T-cell (primary cell): ENCODE measurements at places on chromosomes 13 and 19. TPM values are rescaled to one million over a fixed set of nuclear protein-coding genes. Genes with fewer than 3 reads are reported as not detected.

ZNF562 gene
- 21.7 TPM for total RNA-seq

LINGO3 gene
- 0.23 TPM for total RNA-seq

ARHGAP33 gene
- 22.8 TPM for total RNA-seq

GARIN5A gene
- total RNA-seq, result 0.65 TPM

ZNF791 gene
- total RNA-seq, result 43.9 TPM

CGB7 gene
- total RNA-seq, result not detected

PGLYRP1 gene
- total RNA-seq, result not detected

MCOLN1 gene
- total RNA-seq, result 16.7 TPM

GRCh38 chr13:38697628-38698333, 10.9 kb downstream of the FREM2 start:
- no peak for DNase-seq

DNA sequence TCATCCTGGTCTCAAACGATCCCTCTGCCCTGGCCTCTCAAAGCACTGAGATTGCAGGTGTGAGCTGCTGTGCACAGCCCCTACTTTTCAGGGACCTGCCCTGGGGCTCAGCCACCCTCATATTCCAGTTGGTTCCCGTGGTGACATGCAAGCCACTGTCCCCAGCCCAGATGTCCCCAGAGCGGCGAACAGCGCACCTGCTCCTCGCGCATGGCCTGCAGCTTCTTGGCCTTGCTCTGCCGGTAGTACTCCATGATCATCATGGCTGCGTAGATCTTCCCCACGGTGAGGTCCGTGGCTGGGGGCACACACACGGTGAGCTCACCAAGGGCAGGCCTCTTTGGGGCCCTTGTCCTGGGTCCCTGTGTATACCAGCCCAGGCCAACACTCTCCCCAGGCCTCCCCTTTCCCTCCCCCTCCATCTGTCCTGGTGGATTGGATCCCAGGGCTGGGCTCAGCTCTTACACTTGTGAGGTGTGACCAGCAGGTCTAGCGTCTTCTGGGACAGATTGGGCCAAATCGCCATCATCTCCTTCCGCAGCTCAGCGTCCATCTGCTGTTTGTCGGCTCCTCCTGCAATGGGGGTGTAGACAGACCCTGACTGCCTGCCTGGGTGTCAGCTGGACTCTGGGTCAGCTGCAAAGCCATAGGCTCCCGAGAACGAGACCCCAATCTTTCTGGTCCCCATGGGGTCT, 64.0 kb downstream of the IER2 start:
- no peak for DNase-seq

- DNase-seq, result no peak
Observed at GRCh38 chr13:45328661-45329111, 12.3 kb downstream of the TPT1 start.

GRCh38 chr13:33550276-33550675, 264.7 kb upstream of the STARD13 start:
- no peak for DNase-seq

- no peak for DNase-seq
Observed at GRCh38 chr13:46866150-46866549, 30.7 kb downstream of the HTR2A start.

DNA sequence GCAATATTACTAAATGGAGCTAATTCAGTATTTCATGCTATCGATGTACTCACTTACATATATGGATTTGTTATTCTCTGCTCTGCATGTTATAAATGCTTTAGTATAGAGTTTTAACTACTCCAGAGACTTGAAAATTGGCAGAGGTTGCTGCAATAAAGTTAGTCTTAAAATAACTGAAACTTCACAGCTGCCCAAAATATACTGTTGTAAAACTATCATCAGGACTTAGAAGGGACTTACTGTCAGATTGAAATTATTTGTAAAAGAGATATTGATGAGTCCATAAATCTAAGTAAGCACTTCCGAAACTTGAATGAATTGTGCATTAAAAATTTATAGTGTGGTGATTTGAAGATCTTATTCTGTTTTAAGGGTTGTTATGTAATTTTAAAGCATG, 1178.2 kb upstream of the PCDH20 start:
- DNase-seq, result no peak

DNA sequence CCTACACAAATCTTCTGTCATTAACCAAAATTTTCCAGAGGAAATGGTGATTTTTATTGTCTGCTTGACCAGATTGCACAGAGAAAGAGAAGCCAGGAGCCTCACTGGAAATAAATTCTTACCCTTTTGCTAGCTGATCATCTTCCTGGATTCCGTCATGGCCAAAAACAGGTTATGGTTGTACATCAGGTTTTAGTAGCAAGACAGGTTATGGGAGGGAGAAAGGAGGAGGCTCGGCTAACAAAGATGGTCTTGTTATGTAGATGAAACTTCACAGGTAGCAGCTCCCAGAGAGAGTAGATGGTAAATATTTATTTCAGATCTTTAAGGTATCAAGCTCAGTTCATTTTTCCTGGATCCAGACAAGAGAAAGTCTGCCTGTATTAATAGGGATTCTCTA, 19.7 kb upstream of the CEACAM3 start:
- no peak for DNase-seq

DNA sequence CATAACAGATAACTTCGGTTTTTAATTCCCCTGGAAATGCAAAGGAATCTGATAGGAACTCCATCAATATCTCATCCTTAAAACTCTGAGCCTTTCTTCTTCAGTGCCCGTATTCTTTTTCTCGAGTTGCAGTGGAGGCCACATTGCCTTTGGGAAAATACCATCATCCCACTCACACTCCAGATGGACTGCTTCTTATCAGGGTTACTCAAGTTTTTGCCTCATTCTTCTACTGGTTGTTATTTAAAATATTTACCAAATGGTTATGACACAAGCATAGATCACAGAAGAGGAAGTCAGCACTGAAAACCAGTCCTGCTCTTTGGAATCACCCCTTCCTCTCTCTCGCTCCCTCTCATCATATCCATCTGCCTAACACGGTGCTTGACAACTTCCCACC, 1020.5 kb upstream of the SLC10A2 start:
- no peak for DNase-seq

GRCh38 chr19:29379257-29380021, 146.4 kb upstream of the VSTM2B start:
- no peak for DNase-seq

- DNase-seq, result peak; percentile 52
Observed at GRCh38 chr13:97223711-97224541, 1.8 kb downstream of the MBNL2 start.

DNA sequence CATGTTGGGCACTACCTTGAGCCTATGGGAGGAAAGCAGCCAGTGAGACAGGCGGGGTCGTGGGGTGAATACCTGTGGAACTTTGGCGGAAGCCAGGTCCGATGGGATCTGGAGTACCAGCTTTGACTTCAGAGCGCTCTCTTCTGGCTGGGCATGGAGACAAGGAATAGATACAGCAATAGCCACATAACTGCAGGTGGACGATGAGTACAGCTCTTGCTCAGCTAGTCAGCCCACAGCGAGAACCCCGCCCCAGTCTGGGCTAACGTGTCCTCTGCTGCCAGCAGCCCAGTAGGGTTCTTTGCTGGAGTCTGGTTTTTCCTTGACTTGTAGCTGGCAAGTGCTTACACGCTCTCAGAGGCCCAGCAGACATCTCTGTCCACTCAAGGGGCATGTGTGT, 83.4 kb downstream of the SIPA1L3 start:
- no peak for DNase-seq

- no peak for DNase-seq
Observed at GRCh38 chr13:107585469-107586180, 629.7 kb downstream of the LIG4 start.

DNA sequence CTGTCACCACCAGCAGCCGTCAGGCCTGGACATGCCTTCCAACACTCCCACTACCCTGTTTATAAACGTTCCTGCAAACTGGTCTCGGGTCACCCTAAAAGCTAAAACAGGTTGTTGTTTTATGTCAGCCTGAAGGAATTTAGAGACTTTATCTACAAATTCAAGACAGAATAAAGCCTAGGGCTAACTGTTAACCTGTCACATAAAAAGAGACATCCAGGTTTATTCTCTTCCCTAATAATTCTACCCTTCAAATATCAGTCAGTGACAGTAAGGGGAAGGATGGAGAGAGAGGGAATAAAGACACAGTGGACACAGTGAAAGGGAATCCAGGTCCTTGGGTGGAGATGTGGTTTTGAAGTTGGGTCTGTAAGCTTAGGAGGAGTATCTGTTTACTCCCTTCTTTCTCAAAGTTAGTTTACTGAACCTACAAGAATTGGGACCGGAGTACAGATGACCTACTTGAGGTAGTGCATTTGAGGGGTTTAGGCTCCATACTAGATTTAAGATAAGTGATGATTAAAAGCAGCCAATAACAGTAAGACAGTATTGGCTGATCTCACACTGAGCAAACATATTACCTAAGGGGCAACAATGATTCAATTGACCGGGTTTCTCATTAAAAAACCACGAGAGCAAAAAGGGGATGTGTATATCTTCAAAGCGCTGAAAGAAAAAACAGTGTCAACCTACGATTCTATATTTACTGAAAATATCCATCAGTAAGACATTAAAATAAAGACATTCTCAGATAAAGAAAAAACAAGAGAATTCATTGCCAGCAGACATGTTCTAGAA, 142.7 kb downstream of the USP12 start:
- DNase-seq, result no peak

GRCh38 chr19:29329460-29330134, 116.6 kb upstream of the UQCRFS1 start:
- no peak for DNase-seq
